ENCODE measurements at places on chromosomes 12 and 14.

- no peak for DNase-seq
Observed at GRCh38 chr12:52244615-52244994, 11.6 kb downstream of the KRT7 start.

- no peak for DNase-seq
Observed at GRCh38 chr14:50978529-50978871, 34.2 kb upstream of the PYGL start.

GRCh38 chr14:34170882-34171281 is 220.0 kb upstream of the EGLN3 start:
- DNase-seq: no peak

- no peak for DNase-seq
Observed at GRCh38 chr14:28767853-28768741, 1.5 kb downstream of the FOXG1 start.

GRCh38 chr14:35045798-35046047 is 349 bp upstream of the FAM177A1 start:
- no peak for DNase-seq

- no peak for DNase-seq
Observed at GRCh38 chr12:5904441-5904840, 40.6 kb downstream of the ANO2 start.

- DNase-seq: no peak
Observed at GRCh38 chr12:105109465-105110212, 2.1 kb downstream of the WASHC4 start.

DNA sequence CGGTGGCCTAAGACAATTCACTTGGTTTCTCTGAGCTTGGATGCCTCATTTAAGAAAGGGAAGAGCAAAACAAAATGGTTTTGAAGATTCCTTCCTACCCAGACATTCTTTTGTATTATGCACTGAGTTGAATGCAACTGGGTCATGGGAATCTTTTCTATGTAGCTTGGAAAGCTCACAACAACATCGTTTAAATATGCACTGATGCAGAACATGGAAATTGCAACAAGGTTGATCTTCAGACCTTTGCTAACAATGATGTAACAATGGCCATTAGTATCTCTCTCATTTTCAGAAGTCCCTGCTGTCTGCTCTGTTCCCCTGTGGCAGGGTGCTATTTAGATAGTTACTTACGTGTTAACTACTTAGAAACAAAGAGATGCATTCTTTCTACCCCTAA is 30.1 kb upstream of the IGF1 start:
- DNase-seq: no peak

DNA sequence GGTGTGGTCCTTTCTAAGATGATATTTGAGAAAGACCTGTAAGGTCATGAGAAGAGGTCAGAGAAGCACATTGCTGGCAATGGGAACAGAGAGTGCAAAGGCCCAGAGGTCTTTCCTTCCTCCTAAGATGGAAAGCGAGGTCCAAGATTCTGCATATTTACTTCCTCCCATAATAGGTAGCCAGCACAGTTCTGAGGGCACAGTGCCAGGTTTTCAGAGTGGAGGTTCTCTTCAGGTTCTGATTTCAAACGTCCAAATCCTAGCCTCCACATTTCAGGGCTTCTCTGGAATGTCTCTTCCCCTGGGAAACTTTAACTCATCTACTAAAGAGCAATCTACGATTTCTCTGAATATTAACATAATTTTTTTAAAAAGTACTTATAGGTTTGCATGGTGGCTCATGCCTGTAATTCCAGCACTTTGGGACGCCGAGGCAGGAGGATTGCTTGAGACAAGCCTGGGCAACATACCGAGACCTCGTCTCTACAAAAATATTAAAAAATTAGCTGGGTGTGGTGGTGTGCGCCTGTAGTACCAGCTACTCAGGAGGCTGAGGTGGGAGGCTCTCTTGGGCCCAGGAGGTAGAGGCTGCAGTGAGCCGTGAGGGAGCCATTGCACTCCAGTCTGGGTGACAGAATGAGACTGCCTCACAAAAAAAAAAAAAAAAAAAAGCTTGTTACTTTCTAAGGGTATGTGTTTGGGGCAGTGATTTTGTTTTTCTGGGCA is 526 bp upstream of the MRPL42 start:
- DNase-seq: no peak

- DNase-seq: peak; percentile 97
Observed at GRCh38 chr12:4276524-4277204, 3.1 kb downstream of the CCND2 start.

- DNase-seq: no peak
Observed at GRCh38 chr14:101369916-101370592, 191.2 kb upstream of the DIO3 start.

DNA sequence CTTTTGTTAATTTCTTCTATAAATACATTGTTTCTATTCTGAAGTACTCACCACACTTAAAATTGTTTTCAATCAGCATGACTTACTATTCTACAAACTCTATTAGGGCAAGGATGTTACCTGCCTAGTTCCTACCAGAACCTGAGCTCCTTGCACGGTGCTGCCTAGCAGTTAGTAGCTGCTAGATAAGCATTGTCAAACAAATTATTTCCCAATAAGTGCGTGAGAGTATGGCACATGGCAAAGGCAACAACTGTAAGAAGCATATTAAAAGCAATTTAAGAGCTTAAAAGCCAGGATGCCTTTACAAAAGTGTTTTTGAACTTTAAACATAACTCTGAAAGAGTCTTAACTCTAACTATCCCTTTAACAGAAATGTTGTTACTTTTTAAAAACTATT is 8.2 kb upstream of the LYZ start:
- DNase-seq: no peak

GRCh38 chr12:119721306-119721705 is 53.4 kb downstream of the PRKAB1 start:
- DNase-seq: no peak

DNA sequence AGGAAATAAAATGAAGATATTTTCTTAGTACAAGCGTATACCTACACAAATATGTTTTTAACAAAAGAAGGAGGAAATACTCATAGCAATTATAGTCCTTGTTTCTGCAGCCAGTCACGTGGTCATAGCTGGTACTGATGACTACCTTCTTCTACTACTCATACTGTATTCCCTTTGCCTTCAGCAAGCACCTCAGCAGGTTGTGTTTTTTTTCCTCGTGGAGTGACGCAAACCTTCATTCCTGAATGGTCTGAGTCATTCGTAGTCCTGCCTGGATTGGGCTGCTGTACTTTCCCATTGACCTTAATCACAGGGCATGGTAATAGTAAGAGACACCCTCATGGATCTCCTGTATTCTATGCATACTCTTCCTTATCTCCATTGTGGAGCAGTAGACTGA is 25.7 kb upstream of the SLC16A7 start:
- no peak for DNase-seq

- no peak for DNase-seq
Observed at GRCh38 chr12:61810486-61810885, 449.7 kb upstream of the USP15 start.

DNA sequence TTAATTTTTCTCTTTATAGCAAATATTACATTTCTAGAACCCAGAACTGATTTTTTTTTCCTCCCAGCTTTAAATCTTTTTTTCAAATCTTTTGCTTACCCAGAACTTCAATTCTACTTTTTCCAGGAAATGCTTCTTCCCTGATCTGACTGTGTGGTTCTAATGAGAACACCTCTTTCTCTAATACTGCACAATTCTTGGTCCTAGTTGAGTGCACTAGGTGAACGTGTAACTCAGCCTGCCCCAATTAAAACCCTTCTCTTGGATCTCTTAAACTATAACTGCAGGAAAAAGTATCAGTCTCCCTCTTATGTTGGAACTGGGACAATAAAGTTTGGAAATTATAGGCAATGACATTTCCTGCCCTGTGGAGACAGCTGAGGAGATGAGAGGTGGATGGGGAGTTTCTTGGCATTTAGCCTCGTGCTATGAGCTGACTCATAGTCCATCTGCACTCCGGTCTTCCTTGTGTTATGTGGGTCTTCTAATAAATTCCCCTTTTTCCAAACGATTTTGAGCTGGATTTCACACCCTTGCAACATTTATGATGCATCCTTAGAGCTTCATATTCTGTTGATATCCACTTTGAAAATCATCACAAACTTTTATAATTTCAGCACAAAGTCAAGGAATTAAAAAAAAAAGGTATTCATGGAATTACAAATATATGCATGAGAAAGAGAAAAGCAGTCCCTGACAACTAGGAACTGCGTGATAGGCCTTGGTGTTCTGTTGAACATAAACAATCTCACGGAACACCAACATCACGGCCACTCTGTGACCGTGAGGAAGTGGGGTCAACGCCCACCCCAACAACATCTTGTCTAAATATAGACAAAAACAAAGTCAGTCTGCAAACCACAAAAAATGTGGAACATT is 52.4 kb downstream of the BRMS1L start:
- DNase-seq: no peak

- no peak for DNase-seq
Observed at GRCh38 chr14:32530800-32531199, 201.7 kb downstream of the AKAP6 start.

GRCh38 chr14:59583755-59584154 is 7.1 kb upstream of the CCDC175 start:
- no peak for DNase-seq

DNA sequence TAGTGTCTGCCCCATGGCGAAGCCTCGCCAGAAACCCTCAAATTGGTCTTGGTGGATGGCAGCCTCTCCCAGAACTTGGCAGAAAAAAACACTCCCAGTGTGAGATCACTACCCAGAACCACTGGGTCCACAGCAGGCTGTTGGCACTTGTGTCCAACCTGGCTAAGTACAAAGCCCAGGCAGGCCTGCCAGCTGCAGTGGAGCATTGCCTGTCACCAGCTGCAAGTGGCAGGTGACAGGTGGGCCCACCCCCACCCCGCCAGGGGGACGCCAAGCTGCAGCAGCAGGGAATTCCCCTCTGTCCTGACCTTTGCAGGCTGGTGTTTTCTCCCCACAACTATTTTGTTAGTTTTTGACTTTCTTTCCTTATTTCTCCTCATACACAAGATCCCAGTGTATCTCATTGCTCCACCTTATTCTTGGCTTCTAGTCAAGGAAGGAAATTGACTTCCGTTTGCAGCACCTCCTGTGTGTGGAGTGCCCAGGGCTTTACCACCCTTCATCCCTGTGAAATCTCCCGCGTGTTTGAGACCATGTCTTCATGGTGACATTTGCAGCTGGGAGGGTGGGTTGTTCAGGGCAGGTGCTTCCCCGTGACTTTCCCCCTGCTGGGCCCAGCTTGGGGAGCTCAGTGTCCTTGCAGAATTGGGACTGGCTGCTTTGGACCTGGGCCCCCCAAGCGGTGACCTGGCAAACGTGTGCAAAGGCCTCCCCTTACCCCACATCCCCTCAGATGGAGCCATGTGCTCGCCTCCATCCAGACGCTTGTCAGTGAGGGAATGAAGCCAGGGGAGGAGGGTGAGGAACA is 73.8 kb upstream of the RIN3 start:
- no peak for DNase-seq

DNA sequence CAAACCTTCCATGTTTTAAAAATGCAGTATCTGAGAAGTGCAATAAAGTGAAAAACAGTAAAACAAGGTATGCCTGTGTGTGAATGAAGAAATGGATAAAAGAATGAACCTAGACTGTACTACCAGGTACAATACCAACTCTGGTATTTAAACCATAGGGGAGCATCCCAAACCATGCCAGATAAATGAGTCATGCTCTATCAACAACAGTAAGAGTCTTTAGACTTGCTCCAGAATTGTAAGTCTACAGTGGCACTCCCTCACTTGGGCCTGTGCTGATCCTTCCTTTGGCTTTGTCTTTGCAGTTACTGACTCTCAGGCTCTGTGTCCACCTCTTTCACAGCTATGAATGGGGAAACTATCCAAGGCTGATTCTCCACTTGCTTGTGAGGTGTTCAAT is 38.1 kb downstream of the BBS10 start:
- DNase-seq: no peak

GRCh38 chr12:120783197-120783596 is 57.6 kb downstream of the ACADS start:
- DNase-seq: no peak

GRCh38 chr12:125124320-125124966 is 59.2 kb downstream of the AACS start:
- DNase-seq: no peak

DNA sequence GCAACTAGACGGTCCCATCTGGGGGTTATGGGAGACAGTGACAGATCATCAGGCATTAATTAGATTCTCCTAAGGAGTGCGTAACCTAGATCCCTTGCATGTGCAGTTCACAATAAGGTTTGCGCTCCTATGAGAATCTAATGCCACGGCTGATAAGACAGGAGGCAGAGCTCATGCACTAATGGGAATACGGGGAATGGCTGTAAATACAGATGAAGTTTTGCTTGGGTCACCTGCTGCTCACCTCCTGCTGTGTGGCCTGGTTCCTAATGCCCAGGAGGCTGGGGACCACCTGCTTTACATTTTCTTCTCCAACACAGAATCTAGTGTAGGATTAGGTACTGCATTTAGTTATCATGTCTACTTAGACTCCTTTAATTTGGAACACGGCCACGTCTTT is 49.7 kb upstream of the SAV1 start:
- DNase-seq: no peak

DNA sequence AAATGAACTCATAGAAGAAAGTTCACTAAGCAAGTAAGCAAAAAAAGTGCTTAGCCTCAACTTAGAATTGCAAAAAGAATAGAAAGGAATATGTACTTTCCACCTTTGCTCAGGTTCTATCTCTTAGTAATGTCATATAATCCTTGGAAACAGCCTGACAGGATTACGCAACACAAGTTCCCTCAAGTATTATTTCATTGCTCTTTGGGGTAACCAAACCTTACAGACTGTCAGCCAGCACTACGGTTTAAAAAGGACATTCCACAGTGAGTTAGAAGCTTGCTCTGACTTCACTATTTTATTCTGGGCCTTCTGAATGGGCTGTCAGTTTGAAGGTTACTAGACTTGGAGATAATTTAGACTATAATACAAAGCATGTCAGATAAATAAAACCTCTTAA is 264.0 kb downstream of the ATXN7L3B start:
- DNase-seq: no peak

DNA sequence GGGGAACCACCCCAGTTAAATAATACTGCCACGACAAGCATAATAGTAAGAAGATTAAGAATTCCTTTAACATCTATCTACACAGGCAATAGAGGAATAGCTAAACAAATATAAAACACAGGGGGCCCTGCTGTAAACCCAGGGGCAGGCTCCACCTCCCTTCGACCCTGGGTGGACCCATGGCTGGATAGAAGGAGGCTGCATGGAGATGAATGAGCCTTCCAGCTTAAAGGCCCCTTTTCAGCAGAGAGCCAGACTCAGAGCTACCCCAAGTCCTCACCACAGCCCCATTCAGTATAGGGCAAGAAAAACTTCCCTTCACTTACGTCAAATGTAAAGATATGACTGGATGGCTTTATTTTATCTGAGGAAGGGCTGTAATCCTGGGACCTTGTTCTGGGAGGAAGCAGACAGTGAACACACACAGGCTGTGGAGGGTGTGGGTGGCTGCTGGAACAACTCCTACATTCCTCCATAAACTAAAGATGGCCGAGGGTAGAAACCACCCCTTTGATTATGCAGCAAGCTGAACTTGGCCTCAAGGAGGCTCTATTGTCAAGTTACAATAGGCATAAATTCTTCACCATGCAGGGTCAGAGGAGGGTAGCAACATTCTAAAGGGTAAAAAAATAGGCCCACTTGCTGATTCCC is 30.4 kb downstream of the NUAK1 start:
- no peak for DNase-seq

GRCh38 chr12:47192051-47192450 is 112.3 kb upstream of the AMIGO2 start:
- no peak for DNase-seq
